ENCODE measurements at places on chromosomes 3 and 15. TPM values are rescaled to one million over a fixed set of nuclear protein-coding genes. Genes with fewer than 3 reads are reported as not detected.

The CCR8 gene
- not detected for polyA plus RNA-seq

The ANKRD34C gene
- polyA plus RNA-seq, result 0.48 TPM

The RPP14 gene
- 20.1 TPM for polyA plus RNA-seq

The CX3CR1 gene
- polyA plus RNA-seq, result 43.2 TPM

The APOD gene
- 195 TPM for polyA plus RNA-seq

The FGF7 gene
- polyA plus RNA-seq, result 5.8 TPM

The C3orf20 gene
- polyA plus RNA-seq, result 0.33 TPM

The GOLGA6L26 gene
- not detected for polyA plus RNA-seq

The EPHA3 gene
- 10.5 TPM for polyA plus RNA-seq

The WDR93 gene
- 1.2 TPM for polyA plus RNA-seq

The CD200 gene
- 106 TPM for polyA plus RNA-seq

The ASB14 gene
- polyA plus RNA-seq, result 0.62 TPM

The GUCA1C gene
- not detected for polyA plus RNA-seq

The ROPN1 gene
- polyA plus RNA-seq, result not detected

The CCDC54 gene
- not detected for polyA plus RNA-seq

The MNS1 gene
- polyA plus RNA-seq, result 9.0 TPM

The PCSK6 gene
- polyA plus RNA-seq, result 11.1 TPM

The SEMA5B gene
- 57.3 TPM for polyA plus RNA-seq

The MEGF11 gene
- polyA plus RNA-seq, result 20.3 TPM

The SYNPR gene
- 56.2 TPM for polyA plus RNA-seq

The DAZL gene
- polyA plus RNA-seq, result 0.08 TPM

The NANOGP8 gene
- not detected for polyA plus RNA-seq
